ENCODE measurements at places on chromosomes 13 and 19. TPM values are rescaled to one million over a fixed set of nuclear protein-coding genes. Genes with fewer than 3 reads are reported as not detected.

- DNase-seq = no peak
Measured at GRCh38 chr13:40187841-40188591, 478.4 kb downstream of the FOXO1 start.

- DNase-seq = peak; percentile 71
Measured at GRCh38 chr19:49217382-49217781, 59.8 kb downstream of the TRPM4 start.

GRCh38 chr13:31032528-31033113 is 100.2 kb downstream of the TEX26 start:
- DNase-seq = no peak

GRCh38 chr13:101204270-101205020 is 211.9 kb downstream of the NALCN start:
- no peak for DNase-seq

- DNase-seq = no peak
Measured at GRCh38 chr19:50553134-50553703, 15.0 kb downstream of the LRRC4B start.

- no peak for DNase-seq
Measured at GRCh38 chr13:101594936-101595335, 142.5 kb downstream of the ITGBL1 start.

GRCh38 chr13:101417043-101417406 is 717 bp upstream of the NALCN start:
- DNase-seq = no peak

DNA sequence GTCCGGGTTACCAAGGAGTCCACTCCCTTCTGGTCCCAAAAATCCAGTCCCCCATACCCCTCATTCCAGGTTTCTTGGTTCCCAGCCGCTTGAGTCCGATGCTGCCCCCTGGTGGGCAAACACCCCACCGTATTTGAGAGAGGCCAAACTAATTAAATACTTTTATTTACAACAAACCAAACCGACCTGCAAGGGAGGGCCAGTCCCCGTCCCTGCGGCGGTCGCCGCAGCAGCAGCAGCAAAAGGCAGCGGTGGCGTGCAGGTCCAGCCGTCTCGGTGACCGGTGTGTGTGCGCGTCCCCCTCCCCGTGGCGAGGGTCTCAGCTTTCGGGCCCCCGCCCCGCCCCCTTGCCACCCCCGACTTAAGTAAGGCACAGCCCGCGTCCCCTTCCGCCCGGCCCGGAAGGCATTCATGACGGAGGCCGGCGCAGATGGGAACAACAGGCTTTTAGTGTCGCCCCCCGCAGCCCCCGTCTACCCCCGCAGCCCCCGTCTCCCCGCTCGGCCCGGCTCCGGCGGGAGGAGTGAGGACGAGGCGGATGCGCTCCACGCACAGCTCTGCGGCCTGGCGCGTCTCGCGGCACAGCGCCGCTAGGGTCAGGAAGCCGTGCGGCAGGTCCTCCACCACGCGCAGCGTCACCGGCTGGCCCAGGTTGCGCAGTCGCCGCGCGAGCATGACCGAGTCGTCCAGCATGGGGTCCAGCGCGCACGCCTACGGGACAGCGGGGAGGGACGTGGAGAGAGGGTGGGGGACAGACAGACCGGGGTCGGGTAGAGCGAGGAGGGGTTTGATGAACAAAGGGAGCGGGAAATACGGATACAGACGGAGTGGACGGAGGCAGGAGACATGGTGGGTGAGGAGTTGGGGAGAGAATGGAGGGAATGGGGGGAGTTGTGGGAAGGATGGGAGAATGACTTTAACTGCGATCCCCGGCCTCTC is 11.5 kb upstream of the CNFN start:
- DNase-seq = peak; percentile 90

- DNase-seq = no peak
Measured at GRCh38 chr13:39374741-39375189, 228.2 kb downstream of the LHFPL6 start.

DNA sequence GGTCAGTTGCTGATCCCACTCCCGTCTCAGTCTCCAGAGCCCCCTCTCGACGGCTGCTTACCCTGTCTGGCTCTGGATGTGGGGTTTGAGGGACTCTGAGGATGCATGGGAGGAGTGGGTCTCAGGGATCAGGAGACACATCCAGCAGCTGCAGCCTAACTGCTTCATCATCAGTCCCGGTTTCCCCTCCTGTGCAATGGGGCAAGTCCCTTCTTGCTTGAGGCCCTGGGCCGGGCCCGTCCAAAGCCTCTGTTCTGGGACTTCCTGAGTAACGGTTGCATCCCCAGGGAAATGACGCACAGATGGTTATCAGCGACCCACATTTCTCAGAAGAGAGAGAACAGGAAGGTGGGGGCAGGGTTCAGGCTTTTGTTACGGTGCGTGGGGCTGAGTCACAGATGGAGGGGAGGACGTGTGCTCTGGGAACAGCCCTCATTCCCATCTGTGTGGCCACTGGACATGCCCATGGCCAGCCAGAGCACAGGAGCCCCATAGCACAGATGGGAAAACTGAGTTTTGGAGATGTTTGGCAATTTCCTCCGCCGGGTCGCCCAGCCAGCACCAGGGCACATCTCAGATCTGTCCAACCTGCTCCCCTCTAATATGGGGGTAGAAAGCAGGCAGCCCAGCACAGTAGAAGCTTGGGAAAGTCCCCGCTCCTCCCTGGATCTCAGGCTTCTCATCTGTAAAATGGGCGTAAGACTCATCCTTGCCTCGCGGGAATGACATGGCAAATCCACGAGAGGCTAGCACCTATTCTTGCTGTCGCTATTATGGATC is 19.3 kb downstream of the GNA15 start:
- peak; percentile 83 for DNase-seq

- peak; percentile 11 for DNase-seq
Measured at GRCh38 chr19:38658462-38659306, 11.2 kb downstream of the ACTN4 start.

DNA sequence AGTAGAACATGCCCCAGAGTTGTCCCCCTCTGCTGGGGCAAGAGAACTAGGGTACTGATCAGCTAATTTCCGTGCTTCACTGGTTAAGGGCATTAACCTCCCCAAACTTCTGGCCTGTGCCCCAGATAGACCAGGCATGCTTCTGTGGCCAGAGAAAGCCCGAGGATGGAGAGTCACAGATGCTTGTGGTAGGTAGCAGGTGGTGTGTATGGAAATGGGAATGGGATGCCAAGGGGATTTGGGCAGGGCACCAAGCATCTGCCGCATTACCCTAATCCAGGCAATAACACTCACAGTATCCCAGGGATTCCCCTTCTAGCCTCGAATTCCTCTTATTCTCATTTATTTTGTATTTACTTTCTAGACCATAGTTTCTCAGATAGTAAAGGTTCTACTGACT is 124.8 kb upstream of the KLF12 start:
- no peak for DNase-seq

GRCh38 chr13:104634016-104634415 is 1567.8 kb upstream of the SLC10A2 start:
- no peak for DNase-seq

GRCh38 chr19:53910170-53910518 is 1.1 kb downstream of the CACNG7 start:
- DNase-seq = no peak

- no peak for DNase-seq
Measured at GRCh38 chr13:112896736-112897602, 72.0 kb upstream of the MCF2L start.

GRCh38 chr19:41928754-41929535 is 696 bp upstream of the ERFL start:
- no peak for DNase-seq

- DNase-seq = no peak
Measured at GRCh38 chr13:99250982-99251825, 7.0 kb downstream of the GPR18 start.

GRCh38 chr19:40274585-40275544 is 10.3 kb downstream of the AKT2 start:
- DNase-seq = no peak

DNA sequence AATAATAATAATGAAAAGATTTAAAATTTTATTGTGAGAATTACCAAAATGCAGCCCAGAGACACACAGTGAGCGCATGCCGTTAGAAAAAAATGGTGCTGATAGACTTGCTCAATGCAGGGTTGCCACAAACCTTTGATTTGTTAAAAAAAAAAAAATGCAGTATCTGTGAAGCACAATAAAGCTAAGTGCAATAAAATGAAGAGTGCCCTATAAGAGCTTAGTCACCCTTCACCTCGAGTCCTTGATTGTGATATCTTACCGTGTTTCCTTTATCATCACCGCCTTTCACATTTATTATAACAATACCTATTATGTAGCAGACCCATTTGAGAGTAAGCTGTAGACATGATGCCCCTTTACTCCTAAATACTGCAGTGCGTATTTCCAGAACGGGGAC is 83.2 kb downstream of the SLC6A16 start:
- no peak for DNase-seq

DNA sequence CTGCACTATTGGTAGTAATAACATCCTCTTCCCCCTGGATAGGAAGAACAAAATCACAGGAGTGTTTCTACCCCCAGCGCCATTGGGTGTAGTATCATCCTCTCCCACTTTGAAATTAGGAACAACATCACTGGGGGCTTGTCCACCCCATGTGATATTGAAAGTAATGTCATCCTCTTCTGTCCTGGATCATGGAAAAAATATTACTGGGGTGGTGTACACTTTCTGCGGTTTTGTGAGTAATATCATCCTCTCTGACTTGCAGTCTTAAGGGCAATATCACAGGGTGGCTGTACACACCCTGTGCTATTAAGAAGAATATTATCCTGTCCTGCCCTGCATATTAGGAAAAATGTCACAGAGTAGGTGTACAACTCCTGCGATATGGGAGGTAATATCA is 4.9 kb upstream of the RGCC start:
- no peak for DNase-seq

DNA sequence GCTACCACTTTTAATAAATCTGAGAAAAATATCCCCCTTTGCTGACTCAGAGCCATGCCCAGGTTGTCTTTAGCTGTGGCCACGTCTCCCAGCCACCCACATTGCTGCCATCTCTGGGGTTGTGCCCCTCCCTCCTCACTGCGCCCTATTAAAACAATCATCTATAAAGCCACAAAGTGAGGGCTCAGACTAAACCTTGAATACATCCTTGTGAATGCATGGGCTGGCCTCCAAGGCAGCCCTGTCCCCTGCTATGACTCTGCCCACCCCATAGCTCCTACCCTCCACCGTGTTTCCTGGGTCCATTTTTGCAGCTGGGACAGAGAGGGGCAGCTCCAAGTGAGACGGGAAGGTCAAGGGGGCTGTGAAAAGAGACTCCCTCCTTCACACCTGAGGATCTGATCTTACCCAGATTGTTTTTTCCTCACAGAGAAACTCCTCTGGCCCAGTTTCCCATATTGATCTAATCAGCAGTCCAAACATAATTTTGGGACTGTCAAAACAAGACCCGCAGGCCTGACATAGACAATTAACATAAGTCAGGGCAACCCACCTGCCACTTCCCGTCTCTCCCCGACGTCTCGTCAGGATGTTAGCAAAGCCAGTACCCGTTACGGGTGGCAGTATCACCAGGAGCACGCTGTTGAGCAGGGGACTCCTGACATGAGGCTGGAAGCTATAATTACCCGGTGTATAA is 199.0 kb downstream of the KATNAL1 start:
- DNase-seq = no peak

DNA sequence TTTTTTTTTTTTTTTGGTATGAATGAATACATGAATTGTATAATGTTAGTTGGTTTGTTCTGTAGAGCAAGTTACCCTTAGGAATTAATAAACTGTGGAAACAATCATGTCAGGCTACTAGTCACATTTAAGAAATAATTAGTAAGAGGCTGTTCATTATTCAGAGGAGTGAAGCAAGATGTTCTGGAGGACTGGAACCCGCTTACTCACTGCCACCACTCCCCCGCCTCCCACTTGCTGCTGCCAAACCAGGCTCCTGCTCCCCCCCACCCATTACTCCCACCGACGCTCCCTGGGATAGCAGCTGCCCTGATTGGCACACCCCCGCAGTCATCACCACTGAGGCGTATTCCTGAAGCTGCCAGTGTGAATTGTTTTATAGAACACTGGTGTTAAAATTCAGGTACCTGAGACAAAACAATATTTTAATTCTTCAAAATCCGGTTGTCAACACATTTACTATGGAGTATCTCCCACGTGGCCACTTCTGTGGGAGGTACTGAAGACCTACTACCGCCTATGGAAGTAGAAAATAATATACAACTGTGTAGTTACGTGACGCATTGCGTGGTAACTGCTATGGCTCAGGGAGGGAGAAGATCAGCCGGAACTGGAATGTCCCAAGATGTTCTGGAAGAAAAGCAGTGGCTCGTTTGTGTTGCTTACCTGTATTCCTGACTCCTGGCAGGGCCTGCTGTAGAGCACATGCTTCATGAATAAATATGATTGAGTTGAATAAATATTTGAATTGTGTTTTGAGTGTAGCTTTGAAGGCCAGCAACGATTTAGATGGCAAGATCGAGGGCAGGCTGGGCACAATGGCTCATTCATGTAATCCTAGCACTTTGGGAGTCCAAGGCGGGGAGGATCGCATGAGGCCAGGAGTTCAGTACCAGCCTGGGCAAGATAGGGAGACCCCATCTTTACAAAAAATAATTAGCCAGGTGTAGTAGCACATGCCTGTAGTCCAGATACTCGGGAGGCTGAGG is 1.7 kb downstream of the DPY19L3 start:
- DNase-seq = no peak

GRCh38 chr13:109465148-109465547 is 321.2 kb downstream of the IRS2 start:
- no peak for DNase-seq

GRCh38 chr19:3576696-3577443 is 4.1 kb downstream of the HMG20B start:
- peak; percentile 82 for DNase-seq

DNA sequence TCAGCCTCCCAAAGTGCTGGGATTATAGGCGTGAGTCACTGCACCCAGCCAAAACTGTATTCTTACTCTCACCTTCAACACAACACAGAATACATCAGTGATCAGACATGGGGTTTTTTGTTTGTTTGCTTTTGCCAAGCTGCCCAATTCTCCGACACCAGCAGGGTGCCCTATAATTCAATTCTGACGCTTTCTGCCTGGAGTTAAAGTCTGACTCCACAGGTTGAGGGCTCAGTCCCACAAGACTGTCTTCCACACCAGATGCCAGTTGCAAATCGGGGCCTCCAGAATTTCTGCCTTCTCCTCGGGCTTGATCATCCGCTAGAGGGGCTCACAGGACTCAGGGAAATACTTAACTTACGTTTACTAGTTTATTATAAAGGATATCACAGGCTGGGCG is 22.1 kb downstream of the FBN3 start:
- DNase-seq = no peak

DNA sequence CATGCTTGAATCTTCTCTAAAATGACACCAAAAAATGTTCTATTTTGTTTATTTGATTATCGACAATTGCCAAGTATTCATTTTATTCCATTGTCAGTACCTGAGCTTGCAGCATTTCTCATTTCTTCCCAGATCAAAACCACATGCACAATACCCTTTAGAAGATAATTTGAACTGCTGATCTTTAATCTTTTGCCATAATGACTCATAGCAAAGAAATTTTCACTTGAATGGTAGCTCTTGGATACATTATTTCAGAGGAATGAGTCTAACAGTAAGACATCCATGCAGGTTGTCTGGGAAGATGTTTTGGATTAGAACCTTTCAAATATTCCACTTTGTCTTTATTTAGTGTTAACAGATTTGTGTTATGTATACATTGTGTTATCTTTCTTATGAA is 42.0 kb upstream of the RXFP2 start:
- no peak for DNase-seq

TRAPPC2B gene
- total RNA-seq = 9.7 TPM

GRK1 gene
- total RNA-seq = 0.11 TPM

S1PR2 gene
- 8.4 TPM for total RNA-seq

APOC4 gene
- total RNA-seq = not detected

FFAR3 gene
- total RNA-seq = 0.14 TPM

ATP8A2 gene
- total RNA-seq = 0.11 TPM
